ENCODE measurements at places on chromosomes 1 and 21.

- DNase-seq = no peak
Measured at GRCh38 chr1:26874896-26875295, 11.9 kb downstream of the SFN start.

- no peak for DNase-seq
Measured at GRCh38 chr1:67689267-67690017, 4.4 kb downstream of the GADD45A start.

GRCh38 chr1:111436726-111437125 is 9.2 kb upstream of the OVGP1 start:
- DNase-seq = no peak

DNA sequence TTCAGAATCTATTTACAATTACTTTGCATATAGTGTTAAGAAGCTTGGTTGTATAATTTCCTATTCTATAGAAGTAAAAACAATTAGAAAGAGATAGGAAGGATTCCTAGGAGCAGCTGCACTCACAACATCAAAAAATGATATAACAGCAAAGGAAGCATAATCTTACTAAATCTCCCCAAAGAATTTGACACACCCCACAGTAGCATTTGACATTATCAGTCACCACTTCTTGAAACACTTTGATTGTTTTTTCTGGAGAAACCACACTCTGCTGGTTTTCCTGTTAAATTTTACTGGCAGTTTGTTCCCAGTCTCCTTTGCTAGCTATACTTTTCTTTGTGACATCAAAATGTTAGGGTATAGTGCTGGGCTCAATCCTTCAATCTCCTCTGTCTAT is 100.8 kb upstream of the KIAA1614 start:
- DNase-seq = no peak

DNA sequence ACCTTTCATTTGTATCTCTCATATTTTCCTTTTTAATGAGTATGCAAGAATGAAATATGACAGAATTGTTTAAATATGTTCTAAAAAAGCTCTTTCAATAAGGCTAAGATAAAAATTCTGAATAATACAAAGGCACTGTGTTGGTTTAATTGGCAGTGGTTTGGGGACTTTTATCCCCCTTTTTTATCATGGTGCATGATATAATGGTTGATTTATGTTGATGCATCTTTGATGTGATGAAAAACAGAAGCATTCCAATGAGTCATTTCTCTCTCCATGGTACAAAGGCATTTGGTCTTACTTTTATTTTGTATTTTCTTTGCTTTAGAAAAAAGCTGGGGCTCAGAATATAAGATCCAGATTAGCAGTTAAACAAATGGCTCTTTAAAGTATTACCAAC is 127.2 kb upstream of the GREM2 start:
- DNase-seq = no peak

DNA sequence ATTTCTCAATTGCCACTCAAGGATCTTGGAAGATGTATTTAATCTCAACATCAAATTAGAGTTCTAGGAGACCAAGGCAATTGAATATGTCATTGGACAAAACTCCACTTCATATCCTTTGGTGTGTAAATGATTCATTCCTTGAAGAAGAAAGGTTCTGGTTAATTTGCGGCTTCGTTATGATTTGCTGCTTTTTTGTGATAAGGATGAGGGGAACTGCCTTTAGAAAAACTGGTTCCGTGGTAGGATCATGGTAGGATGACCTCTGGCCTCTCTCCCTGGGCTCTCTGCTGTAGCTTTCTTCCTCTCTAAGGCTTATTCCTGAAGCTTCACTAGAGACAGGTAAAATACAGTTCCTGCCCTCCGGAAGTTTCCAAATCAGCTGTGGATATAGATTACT is 51.5 kb upstream of the ERRFI1 start:
- no peak for DNase-seq

DNA sequence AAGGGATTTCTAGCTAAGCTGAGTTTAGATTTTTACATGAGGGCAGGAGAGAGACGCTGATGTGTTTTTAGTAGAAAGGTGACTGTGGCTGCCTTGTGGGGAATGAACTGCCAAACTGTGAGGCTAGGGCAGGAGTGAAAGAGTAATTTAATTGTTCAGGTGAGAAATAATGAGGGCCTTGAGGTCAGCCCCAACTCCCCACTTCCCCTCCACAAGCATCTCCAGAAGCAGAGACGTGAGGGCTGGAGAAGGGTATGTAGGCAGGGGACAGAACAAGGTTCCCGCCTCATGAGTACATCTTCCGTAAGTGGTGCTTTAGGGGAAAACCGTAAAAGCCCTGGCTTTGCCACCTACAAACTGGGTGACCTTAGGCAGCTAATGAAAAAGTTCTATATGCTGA is 70.8 kb downstream of the WARS2 start:
- no peak for DNase-seq

DNA sequence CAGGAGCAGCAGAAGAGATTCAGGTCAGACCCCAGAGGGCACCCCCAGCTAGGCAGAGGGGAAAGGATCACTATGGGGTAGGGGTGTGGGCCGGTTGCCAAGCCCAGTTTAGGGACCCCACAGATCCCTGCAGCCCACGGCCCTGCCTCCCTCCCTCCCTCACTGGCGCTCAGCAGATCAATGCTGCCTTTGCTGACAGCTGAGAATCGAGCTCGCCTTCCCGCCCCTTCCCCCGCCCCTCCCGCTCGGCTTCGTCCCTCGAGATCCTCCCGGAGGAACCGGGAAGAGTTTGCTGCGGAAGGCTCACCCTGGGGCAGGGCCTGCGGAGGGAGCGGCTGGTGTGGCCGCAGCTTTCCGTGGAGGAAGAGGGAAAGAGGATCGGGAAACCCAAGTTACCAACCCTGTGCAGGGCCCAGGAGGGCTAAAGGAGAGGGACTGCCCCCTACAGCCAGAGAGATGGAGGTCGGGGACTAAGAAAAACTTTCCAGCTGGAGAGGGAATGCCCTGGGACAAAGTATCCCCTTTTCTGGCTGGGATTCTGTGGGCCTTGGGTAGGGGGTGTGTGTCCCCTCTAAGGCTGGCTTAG is 1.1 kb upstream of the KCNQ4 start:
- DNase-seq = no peak

DNA sequence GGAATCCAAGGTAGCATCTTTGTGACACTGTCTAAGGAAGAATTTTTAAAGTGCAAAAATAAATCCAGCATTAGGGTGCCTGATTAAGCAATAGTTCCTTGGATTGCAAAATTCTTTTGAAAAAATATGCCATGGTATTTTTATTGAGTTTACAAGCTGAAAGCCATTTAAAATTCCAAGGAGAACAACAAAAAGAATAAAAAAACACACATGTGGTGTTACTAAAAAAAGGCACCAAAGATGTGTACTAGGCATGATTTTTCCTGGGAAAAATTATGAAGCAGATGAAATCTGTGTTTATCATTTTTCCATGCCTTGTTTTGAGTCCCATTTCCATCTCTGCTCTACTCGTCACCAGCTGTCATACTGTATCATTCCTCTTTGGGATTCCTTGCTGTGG is 157.0 kb upstream of the ZNHIT6 start:
- DNase-seq = no peak

DNA sequence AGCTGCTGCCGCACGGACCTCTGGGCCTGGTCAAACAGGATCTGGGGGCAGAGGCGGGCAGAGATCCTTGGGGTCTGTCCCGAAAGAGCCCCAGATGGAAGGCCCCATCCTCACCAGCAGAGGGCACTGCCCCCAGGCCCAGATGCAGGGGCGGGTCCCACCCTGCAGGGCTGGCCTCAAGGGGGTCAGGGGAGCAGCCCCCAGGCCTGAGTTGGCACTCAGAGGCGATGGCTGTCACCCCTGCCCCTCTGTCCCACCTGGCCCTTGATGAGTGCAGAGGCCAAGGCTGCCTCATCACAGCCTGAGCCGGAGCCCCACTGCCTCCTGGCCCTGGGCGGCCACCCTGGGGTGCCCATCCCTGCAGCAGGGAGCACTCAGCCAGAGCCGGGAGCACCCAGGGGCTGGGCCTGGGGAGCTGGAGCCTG is 5.7 kb downstream of the ACAP3 start:
- no peak for DNase-seq

DNA sequence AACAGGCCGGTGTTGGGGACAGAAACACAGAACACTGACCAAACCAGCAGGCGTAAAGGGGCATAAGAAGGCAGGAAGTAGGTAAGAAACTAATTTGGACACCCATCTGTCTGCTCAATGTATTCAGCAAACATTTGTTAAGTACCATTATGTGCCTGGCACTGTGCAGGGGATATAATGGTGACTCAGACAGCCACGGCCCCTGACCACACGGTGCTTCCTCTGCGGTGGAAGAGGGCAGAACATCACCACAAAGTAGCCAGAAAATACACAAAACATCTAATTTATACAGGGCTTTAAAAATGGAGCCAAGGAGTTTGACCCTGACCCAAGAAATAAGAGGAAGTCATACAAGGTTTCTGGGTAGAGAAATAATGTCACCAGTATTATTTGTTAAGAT is 12.9 kb downstream of the DNAJC11 start:
- no peak for DNase-seq

GRCh38 chr1:234507626-234508387 is 28.8 kb upstream of the TARBP1 start:
- DNase-seq = no peak

DNA sequence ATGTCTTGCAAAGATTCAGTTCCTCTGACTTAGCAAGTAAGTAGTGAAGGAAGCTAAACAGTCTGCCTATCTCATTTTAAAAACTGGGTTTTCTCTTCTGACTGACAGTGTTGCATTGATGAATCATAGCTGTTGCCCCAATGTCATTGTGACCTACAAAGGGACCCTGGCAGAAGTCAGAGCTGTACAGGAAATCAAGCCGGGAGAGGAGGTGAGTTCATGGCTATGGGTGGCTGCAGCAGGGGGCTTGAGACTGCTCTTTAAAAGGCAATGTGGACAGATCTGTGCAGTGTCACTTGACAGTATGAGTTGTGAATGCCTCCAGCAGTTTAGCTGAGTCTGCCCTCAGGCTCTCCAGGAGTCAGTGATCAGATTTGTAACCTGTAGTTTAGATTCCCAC is 46.6 kb downstream of the SMYD2 start:
- DNase-seq = no peak

DNA sequence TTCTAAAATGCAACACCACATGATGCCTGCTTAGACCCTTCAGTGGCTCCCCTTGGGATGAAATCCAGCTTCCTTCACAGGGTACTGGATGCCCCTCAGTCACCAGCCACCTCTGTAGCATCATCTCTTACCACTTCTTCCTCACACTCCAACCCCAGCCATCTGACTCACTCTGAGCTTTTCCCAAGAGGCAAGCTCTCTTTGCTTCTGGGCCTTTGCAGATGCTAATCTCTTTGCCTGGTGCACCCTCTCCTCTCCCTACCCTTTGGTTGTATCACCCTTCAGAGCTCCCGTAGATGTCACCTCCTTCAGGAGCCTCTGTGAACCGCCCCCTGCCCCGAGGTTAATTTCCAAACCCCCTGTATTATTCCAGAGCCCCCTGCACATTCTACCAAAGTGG is 164.8 kb upstream of the ZC3H12A start:
- no peak for DNase-seq

DNA sequence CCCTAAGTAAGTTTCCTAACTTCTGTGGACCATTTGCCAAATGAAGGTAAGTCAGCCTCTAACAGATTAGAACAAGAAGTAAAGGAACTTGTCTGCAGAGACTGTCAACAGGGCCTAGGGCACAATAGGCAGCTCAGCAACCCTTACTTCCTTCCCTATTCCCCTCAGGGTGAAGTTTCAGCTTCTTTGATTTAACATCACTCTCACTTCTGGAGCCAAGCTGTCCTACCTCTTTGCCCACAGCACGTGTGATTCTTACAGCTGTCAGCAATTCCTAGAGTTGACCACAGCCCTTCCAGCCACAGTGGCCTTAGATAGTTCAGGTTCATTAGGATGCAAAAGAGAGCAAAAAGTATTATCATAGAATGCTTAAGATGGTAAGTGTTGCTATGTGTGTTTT is 7.6 kb upstream of the EIF4G3 start:
- no peak for DNase-seq

DNA sequence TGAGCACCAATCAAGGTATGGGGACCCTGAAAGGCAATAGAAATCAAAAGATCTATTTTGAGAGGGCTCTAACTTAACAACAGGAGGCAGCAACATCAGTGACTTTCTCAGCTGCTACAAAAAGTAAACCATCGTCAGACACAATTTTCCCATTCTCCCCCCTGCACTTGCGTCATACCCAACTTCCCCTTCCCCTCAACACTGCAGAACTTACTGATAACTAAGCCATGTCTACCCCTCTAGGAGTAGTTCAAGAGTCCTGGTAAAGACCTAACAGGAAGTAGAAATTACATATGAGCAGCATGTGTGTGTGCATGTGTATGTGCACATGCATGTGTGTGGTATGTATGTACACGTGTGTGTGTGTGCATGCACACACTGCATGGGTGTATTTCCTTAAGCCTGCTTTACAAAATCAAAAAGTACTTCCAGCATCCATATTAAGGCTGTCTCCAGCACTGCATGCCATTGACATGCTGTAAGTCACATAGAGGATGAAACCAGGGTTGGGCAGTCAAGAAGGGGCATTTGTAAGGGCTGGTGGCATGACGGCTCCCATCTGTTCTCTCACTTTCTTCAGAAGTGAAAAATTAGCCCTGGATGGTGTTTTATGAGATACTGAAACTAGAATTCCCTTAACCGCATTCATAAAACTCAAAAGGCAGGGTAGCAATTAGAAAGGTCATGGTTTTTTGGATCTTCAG is 460.1 kb upstream of the RUNX1 start:
- no peak for DNase-seq

- no peak for DNase-seq
Measured at GRCh38 chr1:67814121-67814772, 19.0 kb downstream of the GNG12 start.

- DNase-seq = no peak
Measured at GRCh38 chr1:83978056-83978455, 20.9 kb downstream of the TTLL7 start.

DNA sequence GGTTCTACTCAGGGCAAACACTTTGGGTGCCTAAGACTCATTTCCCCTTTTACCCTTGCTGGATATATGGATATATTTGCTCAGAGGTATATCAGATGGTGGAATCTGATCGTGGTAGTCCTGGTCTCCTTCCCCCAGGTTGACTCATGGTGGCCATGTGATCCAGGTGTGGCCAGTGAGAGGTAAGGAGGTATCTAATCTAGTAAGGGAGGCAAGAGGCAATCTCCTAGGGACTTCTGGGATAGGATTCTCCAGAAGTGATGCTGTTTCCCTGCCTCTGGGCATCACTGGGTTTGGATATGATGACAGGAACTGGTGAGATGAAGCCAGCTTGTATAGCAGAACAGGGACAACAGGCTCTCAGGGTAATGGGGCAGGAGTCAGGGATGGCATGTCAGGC is 8.5 kb upstream of the DENND2D start:
- DNase-seq = no peak

GRCh38 chr1:39759436-39759726 is 11.8 kb downstream of the OXCT2 start:
- no peak for DNase-seq

GRCh38 chr1:246690100-246690499 is 34.1 kb upstream of the SCCPDH start:
- DNase-seq = no peak

DNA sequence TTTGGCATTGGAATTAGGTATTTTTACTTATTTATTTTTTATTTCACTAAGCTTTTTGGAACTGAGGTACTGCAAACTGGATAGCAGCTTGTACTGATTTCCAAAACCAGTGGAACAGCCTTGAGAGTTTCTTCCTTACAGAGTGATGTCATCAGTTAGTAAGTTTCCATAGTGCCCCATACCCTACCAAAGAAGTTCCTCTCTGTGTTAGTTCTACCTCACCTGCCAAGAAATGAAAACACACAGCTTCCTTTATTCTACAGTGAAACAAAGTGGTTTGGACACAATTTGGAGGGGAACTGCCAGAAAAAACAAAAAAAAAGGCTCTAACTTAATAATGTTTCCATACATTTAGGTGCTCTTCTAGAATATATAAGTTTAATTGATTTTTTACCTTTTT is 430.9 kb upstream of the ADGRL2 start:
- no peak for DNase-seq

- DNase-seq = no peak
Measured at GRCh38 chr1:88662723-88663122, 21.4 kb upstream of the PKN2 start.
